Thoracic aorta (tissue), 2 donors: ENCODE measurements at places on chromosomes 5 and 9.

DNA sequence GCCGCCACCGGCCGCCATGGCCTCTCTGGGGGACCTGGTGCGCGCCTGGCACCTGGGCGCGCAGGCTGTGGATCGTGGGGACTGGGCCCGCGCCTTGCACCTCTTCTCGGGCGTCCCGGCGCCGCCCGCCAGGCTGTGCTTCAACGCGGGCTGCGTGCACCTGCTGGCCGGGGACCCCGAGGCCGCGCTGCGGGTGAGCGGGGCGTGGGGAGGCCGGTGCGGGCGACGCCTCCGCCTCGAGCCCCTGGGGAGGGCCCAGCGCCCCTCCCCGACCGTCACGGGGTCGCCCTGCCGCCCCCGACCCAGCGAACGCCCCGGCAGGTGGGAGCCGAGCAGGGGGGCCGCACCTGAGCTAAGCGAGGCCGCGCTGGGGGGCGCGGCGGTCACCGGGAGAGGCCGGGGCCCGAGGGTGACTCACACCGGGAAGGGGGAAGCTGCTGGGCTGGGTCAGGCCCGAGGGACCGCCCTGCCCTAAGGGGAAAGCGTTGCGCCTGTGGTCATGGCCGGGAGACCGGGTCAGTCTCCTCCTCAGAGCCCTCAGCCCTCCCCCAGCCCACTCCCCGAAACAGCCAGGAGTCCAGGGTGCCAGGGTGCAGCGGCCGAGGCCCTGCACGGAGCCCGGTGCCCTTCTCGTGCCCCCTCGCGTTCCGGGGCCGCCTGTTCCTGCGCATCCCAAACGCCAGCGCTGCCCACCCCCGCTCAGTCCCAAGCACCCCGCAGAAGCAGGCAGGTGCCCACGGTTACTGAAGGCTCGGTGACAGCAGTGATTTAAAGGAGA is 510 bp downstream of the NOXA1 start:
- no peaks in the 10 kb centered on the region for H3K27me3 ChIP-seq
- peak overlapping the region; percentile 96 for H3K4me3 ChIP-seq
- H3K4me1 ChIP-seq: peaks cover 21% of the 10 kb centered on the region
- peak overlapping the region; percentile 49 for H3K27ac ChIP-seq
- no peaks in the 10 kb centered on the region for H3K36me3 ChIP-seq

DNA sequence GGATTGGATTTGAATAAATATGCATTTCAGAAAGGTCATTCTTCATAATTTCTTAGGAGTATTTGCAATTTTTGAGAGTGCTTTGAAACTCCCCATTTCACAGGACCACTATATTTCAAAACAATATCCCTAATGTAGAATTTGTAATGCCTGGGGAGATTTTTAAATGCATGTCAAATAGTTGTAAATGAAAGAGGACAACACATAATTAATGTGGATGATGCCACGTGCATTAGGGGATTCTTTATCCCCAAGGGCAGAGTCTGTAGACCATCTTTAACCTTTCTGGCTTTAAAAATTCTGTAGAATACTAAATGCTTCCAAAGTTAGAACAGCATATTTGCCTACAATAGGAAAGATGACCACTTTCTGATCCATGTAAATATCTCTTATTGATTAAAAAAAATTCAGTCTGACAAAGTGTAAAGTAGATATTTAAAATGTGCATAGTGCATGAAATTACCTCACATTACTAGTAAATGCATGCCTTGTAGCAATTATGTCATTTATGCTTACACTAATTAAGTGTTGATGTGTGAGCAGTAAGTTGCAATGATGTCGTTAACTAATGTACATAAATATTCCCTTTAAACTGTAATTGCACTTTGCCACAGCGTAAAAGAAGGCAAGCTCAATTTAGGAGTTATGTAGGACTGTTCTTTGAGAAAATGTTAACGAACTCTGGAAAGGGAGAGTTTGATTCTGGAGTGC is 416.1 kb downstream of the PSAT1 start:
- H3K4me3 ChIP-seq: no peak overlapping the region
- no peaks in the 10 kb centered on the region for H3K36me3 ChIP-seq
- no peak for DNase-seq
- no peaks in the 10 kb centered on the region for H3K4me1 ChIP-seq

DNA sequence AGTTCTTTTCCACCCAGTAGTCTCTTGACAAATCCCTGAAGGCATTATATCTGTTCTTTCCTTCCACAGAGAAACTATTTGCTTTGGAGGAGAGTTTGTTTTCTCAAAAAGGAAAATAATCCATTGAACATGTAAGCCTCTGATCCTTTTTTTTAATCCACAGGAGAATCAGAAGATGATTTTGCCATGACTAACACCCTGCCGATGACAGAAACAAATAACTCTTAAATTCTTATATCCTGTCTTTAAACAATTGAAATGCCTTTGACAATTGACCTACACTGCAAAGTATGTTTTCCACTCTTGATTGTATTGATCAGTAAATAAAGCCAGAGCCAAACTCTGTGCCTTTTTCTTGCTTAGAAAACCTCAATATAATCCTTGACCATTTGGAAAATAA is 666.4 kb upstream of the CTNND2 start:
- H3K4me3 ChIP-seq: no peak overlapping the region
- H3K4me1 ChIP-seq: no peaks in the 10 kb centered on the region
- H3K27me3 ChIP-seq: no peaks in the 10 kb centered on the region

- no peaks in the 10 kb centered on the region for H3K27me3 ChIP-seq
- H3K27ac ChIP-seq: no peak overlapping the region
- no peak overlapping the region for H3K4me3 ChIP-seq
- DNase-seq: no peak
- H3K36me3 ChIP-seq: no peaks in the 10 kb centered on the region
Observed at GRCh38 chr5:80799041-80799440, 144.3 kb upstream of the DHFR start.

- peaks cover 25% of the 10 kb centered on the region for H3K4me1 ChIP-seq
- H3K4me3 ChIP-seq: peak overlapping the region; percentile 30
- no peaks in the 10 kb centered on the region for H3K36me3 ChIP-seq
- H3K27me3 ChIP-seq: no peaks in the 10 kb centered on the region
Observed at GRCh38 chr5:124677374-124678351, 68.8 kb downstream of the ZNF608 start.

DNA sequence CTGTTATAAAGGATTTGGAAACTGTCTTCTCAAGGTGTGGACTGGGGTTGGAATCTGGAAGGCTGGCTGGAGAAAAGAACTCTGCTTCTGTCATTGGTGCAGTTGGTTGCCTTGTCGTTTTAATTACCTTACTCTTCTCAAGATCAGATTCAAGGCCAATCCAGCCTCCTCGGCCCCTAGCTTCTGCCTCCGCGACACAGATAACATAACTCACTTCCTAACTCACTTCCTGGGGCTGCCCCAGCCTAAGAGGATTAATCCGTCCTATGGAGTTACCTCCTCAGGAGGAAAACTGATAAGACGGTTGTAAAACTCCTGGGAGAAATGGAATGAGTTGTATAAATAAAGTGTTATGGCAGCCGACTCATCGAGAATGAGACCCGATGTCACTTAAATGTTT is 389.1 kb upstream of the WWC1 start:
- no peak for DNase-seq
- no peak overlapping the region for H3K4me3 ChIP-seq
- H3K4me1 ChIP-seq: no peaks in the 10 kb centered on the region
- no peaks in the 10 kb centered on the region for H3K36me3 ChIP-seq
- no peaks in the 10 kb centered on the region for H3K27me3 ChIP-seq
- H3K27ac ChIP-seq: no peak overlapping the region
